ENCODE measurements at places on chromosomes 6 and 20.

DNA sequence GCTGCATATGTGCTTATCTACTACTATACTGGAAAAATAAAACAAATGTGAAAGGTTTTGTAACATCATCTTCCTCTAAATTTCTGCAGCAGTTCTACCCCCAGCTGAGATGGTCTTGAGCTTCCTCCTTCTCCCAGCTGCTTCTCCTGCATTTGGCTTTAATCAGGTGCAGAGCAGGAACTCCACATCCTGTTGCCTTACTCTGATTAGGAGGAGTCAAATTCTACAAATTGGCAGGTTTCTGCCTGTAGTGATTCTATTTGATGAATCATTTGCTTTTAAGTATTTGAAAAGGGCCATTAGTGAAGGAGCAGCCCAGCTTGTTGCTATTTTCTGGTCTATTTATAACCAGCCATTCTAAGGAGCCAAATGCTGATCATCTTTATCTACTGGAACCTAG lies 224.5 kb downstream of the GMDS start:
- no peak for DNase-seq

DNA sequence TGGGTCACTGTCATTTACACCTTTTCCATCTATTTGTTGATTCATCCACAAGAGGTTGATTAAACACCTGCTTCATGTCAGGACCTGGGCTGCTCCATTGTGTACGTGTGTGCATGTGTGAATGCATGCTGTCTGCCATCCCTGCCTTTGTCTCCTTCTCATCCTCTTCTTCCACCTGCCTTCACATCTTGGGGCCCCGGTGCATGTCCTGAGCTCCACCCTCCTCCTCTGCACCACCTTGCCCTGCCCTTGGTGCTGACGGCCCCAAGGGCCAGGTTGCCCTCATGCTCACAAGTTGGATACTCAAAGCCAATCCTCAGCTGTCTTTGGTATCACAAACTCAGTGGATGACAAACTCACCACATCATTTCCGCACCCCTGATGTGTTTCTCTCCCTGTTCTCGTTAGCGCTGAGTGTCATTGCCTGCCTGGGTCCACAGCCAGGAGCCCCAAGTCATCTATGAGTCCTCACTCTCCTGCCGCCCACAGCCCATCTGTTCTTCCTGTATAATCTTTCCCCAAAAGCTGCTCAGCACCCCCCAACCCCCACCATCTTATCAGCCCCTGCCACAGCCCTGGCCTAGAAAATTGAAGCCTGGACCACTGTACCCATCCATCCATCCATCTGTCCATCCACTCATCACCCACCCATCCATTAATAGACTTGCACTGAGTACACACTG lies 85.0 kb downstream of the SRC start:
- DNase-seq, result no peak

- no peak for DNase-seq
Observed at GRCh38 chr20:23293689-23294088, 56.9 kb upstream of the NXT1 start.

DNA sequence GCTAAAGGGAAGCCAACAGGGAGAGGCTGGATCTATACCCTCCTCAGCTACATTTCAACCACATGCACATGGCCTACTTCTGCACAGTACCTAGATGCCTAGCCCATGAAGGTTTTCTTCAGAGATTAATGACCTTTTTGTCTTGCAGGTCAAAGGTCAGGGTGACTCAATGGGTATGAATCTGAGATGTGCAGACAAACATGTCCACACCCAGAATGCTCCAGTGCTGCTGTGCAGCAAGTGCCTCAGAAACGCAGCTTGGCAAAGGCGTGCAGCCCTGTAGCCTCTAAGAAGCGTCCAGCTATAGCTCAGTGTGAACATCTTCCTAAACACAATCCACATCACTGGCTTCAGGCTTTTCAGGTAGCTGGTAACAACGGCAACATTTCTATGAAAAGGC lies 24.4 kb downstream of the MAP1LC3A start:
- DNase-seq, result no peak

- DNase-seq, result no peak
Observed at GRCh38 chr6:44052419-44053023, 74.7 kb downstream of the MRPL14 start.

DNA sequence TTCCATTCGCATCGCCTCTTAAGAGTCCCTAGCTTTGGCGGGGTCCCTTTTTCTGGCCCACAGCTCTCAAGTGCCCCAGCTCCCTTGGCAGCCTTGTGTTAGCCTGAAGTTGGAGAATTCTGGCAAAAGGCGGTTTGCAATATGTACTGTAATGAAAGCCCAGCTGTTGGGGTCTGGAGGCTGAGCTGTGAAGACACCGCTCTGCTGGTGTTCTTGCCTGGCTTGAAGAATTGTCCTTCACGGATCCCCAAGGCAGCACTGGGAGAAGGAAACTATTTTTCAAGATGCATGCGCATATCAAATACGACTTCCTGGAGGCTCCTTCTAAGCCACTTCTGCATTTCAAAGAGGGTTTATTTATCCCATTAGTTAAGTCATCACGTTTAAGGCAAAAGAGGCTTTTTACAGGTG lies 21.4 kb upstream of the CITED2 start:
- DNase-seq, result no peak

DNA sequence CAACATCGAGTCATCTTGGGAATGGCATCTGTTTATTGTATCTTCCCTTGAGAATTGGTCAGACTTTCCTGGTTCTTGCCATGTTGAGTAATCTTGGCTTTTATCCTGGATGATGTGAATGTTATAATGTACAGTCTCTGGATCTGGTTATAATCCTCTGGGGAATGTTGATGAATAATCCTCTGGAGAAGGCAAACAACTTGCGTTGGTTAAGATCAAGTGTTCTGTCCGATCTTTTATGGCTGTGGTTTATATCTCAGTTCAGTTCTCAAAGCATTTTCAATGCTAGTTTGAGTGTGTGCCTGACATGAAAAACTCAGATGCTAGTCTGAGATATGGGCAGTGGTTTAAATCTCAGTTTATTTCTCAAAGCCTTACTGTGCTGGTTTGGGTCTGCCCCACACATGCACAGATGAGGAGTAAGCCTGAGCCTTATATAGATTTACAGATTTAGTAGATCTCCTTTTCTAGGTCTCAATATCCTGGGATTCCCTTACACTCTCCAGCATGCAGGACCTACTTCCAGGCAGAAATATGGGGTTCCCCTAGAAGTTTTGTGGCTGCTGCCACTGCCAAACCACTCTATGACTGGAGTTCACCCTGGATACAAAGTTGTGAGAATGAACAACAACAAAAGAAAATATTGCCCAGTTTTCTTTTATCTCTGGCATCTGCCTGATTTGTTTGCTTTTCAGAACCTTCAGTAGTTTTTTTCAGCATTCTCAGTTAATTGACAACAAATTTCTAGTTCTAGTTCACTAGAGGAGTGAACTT lies 191.8 kb upstream of the MAN1A1 start:
- DNase-seq, result no peak

DNA sequence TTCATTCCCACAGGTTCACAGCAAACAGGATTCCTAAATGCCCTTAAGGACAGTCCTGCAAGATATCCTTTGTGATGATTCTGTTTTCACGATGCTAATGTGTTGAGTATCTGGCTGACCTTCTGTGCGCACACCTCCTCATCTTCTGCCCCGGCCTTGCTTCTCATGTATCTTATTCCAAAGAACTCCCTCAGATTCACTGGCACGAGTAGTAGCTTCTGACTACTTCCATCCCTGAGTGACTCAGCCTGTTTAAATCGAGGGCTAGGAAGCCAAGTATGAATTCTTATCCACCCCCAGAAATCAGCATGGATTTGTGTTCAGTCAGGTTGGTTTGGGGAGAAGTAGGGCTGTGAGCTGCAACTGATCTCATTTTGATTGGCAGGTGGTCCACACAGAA lies 190.2 kb upstream of the SNX9 start:
- DNase-seq, result no peak

DNA sequence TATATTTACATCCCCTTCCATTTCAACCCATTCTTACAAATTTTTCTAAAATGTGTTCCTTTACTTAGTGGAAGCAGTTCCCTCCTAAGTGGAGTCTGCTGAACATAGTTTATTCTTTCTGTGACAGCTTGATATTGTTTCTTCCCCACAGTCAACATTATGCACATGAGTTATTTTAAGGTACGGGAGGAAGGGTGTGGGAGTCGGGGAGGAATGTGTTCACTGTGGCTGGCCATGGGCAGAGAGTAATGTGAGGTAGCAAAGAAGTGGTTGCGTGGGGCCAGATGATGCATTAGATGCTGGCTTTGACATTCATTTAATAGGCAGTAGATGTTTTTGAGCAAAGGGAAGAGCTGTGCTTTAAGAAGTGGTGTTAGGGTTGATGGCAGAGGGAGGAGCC lies 98.5 kb downstream of the ARMC2 start:
- DNase-seq, result no peak

GRCh38 chr6:38095054-38095453 lies 275.5 kb downstream of the ZFAND3 start:
- DNase-seq, result no peak

- DNase-seq, result no peak
Observed at GRCh38 chr6:86215323-86215722, 572.6 kb upstream of the SYNCRIP start.

- no peak for DNase-seq
Observed at GRCh38 chr6:109610590-109610989, 80.4 kb downstream of the AK9 start.

- DNase-seq, result no peak
Observed at GRCh38 chr6:169738976-169739529, 12.3 kb downstream of the DYNLT2 start.
